ENCODE measurements at places on chromosomes 6 and 20. TPM values are rescaled to one million over a fixed set of nuclear protein-coding genes. Genes with fewer than 3 reads are reported as not detected.

PIGU gene
- 16.7 TPM for total RNA-seq

ADGRF1 gene
- total RNA-seq, result not detected

THBS2 gene
- total RNA-seq, result not detected

GRCh38 chr6:150280703-150281102 is 88.1 kb upstream of the IYD start:
- no peak for DNase-seq
- H3K4me3 ChIP-seq, result no peak overlapping the region
- H3K4me1 ChIP-seq, result no peaks in the 10 kb centered on the region
- H3K36me3 ChIP-seq, result no peaks in the 10 kb centered on the region
- H3K27ac ChIP-seq, result no peak overlapping the region
- no peaks in the 10 kb centered on the region for H3K27me3 ChIP-seq

- no peaks in the 10 kb centered on the region for H3K4me1 ChIP-seq
- no peaks in the 10 kb centered on the region for H3K36me3 ChIP-seq
- H3K4me3 ChIP-seq, result no peak overlapping the region
- DNase-seq, result no peak
- H3K27me3 ChIP-seq, result no peaks in the 10 kb centered on the region
- no peak overlapping the region for H3K27ac ChIP-seq
Measured at GRCh38 chr6:143949962-143950361, 58.1 kb downstream of the PLAGL1 start.

DNA sequence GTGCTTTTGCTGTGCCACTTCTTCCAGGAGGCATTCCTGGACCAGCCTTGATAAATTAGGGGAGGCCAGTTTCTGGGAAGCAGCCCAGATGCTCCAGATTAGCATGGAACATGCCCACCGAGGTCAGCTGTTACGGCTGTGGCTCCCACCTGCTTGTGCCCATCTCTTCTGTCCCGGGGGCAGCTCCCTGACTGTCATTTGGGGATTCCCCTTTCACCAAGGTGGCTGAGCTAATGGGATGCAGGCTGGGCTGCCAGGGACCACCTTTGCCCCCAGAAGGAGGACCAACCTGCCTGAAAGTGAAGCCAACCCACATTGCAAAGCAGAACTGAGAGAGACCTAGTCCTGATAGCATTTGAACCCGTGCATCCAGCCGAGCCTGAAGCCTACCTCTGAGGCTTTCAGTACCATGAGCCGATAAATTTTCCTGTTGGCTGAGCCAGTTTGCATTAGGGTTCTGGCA is 85.3 kb downstream of the PTPN1 start:
- no peak overlapping the region for H3K4me3 ChIP-seq
- no peak overlapping the region for H3K27ac ChIP-seq
- H3K36me3 ChIP-seq, result no peaks in the 10 kb centered on the region

DNA sequence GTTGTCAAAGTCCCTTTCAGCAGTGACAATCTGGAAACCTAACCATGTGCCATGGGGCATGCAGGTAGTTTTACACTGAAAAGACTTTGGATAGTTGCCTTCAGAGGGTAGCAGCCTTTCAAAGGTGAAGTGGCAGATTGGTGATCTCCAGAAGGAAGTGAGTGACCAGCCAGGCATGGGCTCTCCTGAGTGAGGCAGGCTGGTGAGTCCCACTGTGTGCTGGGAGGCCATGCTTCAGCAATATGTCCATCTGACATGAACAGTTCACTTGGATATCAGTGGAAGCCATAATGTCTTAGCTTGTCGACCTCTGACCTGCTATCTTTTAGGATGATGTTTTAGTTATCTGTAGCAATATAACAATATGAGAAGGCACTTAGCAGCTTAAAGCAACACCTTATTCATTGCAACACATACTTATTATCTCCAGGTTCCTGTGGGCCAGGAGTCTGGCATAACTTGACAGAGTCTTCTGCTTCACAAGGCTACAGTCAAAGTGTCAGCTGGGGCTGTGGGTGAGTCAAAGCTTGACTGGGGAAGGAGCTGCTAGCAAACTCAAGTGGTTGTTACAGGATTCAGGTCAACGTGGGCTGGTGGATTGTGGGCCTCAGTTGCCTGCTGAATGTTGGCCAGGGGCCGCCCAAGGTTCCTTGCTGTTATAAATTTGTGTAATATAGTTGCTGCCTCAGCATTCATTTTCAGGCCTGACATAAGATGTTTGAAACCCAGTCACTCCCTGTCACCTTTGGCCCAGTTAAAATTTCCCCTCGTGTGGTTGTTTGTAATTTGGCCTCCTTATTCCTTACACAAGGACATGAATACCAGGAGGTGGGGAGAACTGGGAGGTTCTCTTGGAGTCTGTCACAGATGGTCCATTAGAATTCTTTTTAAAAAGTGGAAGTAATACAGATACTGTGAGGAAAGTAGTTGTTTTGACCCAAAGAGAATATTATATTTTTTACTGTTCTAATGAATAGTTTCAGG is 100.2 kb downstream of the UST start:
- no peaks in the 10 kb centered on the region for H3K36me3 ChIP-seq
- no peaks in the 10 kb centered on the region for H3K27me3 ChIP-seq
- no peaks in the 10 kb centered on the region for H3K4me1 ChIP-seq
- DNase-seq, result no peak
- H3K27ac ChIP-seq, result no peak overlapping the region
- no peak overlapping the region for H3K4me3 ChIP-seq

- H3K36me3 ChIP-seq, result no peaks in the 10 kb centered on the region
- H3K27ac ChIP-seq, result no peak overlapping the region
- DNase-seq, result no peak
- H3K27me3 ChIP-seq, result no peaks in the 10 kb centered on the region
- no peak overlapping the region for H3K4me3 ChIP-seq
- H3K4me1 ChIP-seq, result no peaks in the 10 kb centered on the region
Measured at GRCh38 chr20:10902174-10902573, 228.4 kb upstream of the JAG1 start.

- no peaks in the 10 kb centered on the region for H3K36me3 ChIP-seq
- no peak overlapping the region for H3K27ac ChIP-seq
- DNase-seq, result no peak
- H3K27me3 ChIP-seq, result no peaks in the 10 kb centered on the region
- no peaks in the 10 kb centered on the region for H3K4me1 ChIP-seq
- no peak overlapping the region for H3K4me3 ChIP-seq
Measured at GRCh38 chr6:145080651-145081050, 654.7 kb downstream of the EPM2A start.

GRCh38 chr6:148091394-148091793 is 251.2 kb upstream of the SASH1 start:
- no peak for DNase-seq
- H3K27ac ChIP-seq, result no peak overlapping the region
- no peak overlapping the region for H3K4me3 ChIP-seq
- no peaks in the 10 kb centered on the region for H3K36me3 ChIP-seq
- H3K4me1 ChIP-seq, result no peaks in the 10 kb centered on the region
- no peaks in the 10 kb centered on the region for H3K27me3 ChIP-seq

DNA sequence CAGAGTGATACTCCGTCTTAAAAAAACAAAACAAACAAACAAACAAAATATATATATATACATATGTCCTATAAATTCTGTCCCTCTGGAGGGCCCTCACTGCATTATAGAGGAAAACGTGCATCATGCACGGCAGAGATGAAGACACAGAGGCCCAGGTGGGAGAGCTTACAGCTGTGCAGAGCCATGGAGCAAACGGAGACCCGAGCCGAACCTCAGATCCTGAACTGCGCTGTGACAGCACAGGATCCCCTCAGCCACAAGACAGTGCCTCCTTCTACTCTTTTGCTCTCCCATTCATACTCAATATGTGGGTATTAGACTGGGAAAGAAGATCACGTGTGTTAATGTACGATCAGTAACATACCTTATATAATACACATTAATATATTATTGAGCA is 81.6 kb downstream of the ZNF217 start:
- no peak overlapping the region for H3K27ac ChIP-seq
- H3K36me3 ChIP-seq, result no peaks in the 10 kb centered on the region
- H3K27me3 ChIP-seq, result no peaks in the 10 kb centered on the region
- DNase-seq, result no peak

GRCh38 chr6:138593909-138594757 is 94.8 kb upstream of the NHSL1 start:
- H3K4me3 ChIP-seq, result no peak overlapping the region
- H3K36me3 ChIP-seq, result no peaks in the 10 kb centered on the region
- H3K27ac ChIP-seq, result no peak overlapping the region
- no peaks in the 10 kb centered on the region for H3K4me1 ChIP-seq
- H3K27me3 ChIP-seq, result no peaks in the 10 kb centered on the region
- no peak for DNase-seq

- no peak overlapping the region for H3K4me3 ChIP-seq
- H3K36me3 ChIP-seq, result no peaks in the 10 kb centered on the region
- DNase-seq, result no peak
- H3K4me1 ChIP-seq, result no peaks in the 10 kb centered on the region
- no peaks in the 10 kb centered on the region for H3K27me3 ChIP-seq
- no peak overlapping the region for H3K27ac ChIP-seq
Measured at GRCh38 chr20:5989539-5989938, 39.1 kb downstream of the MCM8 start.

GRCh38 chr20:53513489-53514298 is 79.9 kb downstream of the ZNF217 start:
- DNase-seq, result no peak
- H3K36me3 ChIP-seq, result no peaks in the 10 kb centered on the region
- H3K4me1 ChIP-seq, result no peaks in the 10 kb centered on the region
- no peak overlapping the region for H3K4me3 ChIP-seq
- H3K27ac ChIP-seq, result no peak overlapping the region
- no peaks in the 10 kb centered on the region for H3K27me3 ChIP-seq

Measured in naive thymus-derived CD4-positive, alpha-beta T cell (primary cell).